ENCODE measurements at places on chromosomes 6 and 20.

DNA sequence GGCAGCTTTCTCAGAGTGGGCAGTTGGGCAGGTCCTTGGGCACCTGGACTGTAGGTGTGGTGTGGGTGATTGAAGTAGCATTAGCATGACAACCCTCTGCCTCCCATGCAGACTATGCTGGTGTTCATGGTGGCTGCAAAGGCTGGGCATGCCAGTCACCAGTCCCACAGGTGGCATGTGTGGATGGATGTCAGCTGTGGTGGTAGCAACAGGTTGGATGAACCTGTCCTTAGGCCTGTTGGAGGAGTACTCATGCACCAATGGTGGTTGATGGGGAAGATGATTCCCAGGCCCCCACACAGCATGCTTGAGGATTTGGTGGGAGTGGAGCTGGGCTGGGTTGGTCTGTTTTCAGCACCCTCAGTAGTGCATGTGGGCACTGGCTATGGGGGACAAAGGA lies 251.1 kb downstream of the PAX1 start:
- H3K27ac ChIP-seq = no peak overlapping the region
- no peaks in the 10 kb centered on the region for H3K4me1 ChIP-seq
- no peaks in the 10 kb centered on the region for H3K27me3 ChIP-seq
- DNase-seq = no peak

GRCh38 chr6:87743454-87743853 lies 41.4 kb upstream of the AKIRIN2 start:
- no peak overlapping the region for H3K4me3 ChIP-seq
- H3K4me1 ChIP-seq = peaks cover 4% of the 10 kb centered on the region
- no peak for DNase-seq
- no peaks in the 10 kb centered on the region for H3K36me3 ChIP-seq
- no peaks in the 10 kb centered on the region for H3K27me3 ChIP-seq
- H3K27ac ChIP-seq = no peak overlapping the region

GRCh38 chr6:35895560-35895959 lies 25.3 kb downstream of the SRPK1 start:
- no peak overlapping the region for H3K27ac ChIP-seq
- H3K4me3 ChIP-seq = no peak overlapping the region
- DNase-seq = no peak
- H3K27me3 ChIP-seq = no peaks in the 10 kb centered on the region
- no peaks in the 10 kb centered on the region for H3K36me3 ChIP-seq

GRCh38 chr6:161477876-161478425 lies 204.1 kb upstream of the AGPAT4 start:
- no peak overlapping the region for H3K4me3 ChIP-seq
- H3K27ac ChIP-seq = no peak overlapping the region
- DNase-seq = no peak
- no peaks in the 10 kb centered on the region for H3K36me3 ChIP-seq
- no peaks in the 10 kb centered on the region for H3K4me1 ChIP-seq

- no peak for DNase-seq
- no peaks in the 10 kb centered on the region for H3K36me3 ChIP-seq
- H3K4me1 ChIP-seq = no peaks in the 10 kb centered on the region
- no peak overlapping the region for H3K4me3 ChIP-seq
- peaks cover 63% of the 10 kb centered on the region for H3K27me3 ChIP-seq
Observed at GRCh38 chr6:41471064-41471895, 74.9 kb upstream of the FOXP4 start.

DNA sequence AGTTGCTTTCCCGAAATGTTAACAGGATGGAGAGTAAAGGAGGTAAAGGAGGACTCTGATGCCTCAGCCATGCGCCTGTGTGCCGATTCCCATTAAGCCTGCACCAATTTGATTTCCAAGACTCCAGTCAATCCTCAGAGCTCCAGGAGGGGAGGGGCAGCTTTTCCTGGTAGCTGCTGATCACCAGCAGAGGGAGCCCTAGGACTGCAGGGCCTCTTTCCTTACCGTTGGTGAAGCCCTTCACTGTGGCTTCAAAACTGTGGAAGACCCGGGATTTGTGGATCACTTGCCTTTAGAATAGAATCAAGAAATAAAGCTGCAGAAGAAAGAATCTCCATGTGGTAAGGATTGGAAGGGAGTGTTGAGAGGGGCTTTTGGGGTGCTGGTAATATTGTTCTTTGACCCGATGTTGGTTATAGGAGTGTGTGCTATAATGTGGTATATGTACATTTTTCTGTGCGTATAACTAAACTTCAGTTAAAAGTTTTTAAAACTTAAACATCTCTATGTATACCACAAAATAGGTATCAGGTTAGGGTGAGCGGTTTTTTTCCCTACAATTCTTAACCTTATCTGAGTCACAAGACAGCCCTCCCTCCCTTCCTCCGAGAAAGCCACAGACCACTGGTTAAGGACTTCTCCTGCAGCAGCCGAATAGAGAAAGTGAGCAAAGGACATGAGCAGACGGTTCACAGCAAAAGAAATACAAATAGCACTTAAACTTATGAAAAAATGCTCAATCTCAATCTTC lies 6.9 kb upstream of the OSER1 start:
- peak; percentile 46 for DNase-seq
- no peaks in the 10 kb centered on the region for H3K27me3 ChIP-seq
- no peaks in the 10 kb centered on the region for H3K36me3 ChIP-seq

DNA sequence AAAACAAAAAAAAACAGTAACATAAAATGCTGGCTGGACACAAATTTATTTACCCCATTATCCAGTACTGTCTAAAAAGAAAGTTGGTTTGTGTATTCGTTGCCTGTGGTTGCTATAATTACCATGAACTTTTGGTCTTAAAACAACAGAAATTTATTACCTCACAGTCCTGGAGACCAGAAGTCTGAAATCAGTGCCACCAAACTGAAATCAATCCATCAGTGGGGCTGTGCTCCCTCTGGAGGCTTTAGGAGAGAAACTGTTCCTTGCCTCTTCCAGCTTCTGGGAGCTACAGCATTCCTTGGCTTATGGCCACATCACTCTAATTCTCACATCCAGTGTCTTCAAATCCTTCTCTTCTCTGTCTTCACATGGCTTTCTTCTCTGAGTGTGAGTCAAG lies 79.4 kb downstream of the SNX5 start:
- H3K27me3 ChIP-seq = no peaks in the 10 kb centered on the region
- H3K4me3 ChIP-seq = no peak overlapping the region
- H3K36me3 ChIP-seq = no peaks in the 10 kb centered on the region
- peaks cover 14% of the 10 kb centered on the region for H3K4me1 ChIP-seq

GRCh38 chr6:15736297-15736696 lies 73.5 kb upstream of the DTNBP1 start:
- H3K4me1 ChIP-seq = peaks cover 6% of the 10 kb centered on the region
- H3K27me3 ChIP-seq = no peaks in the 10 kb centered on the region
- H3K4me3 ChIP-seq = no peak overlapping the region
- no peak overlapping the region for H3K27ac ChIP-seq
- no peaks in the 10 kb centered on the region for H3K36me3 ChIP-seq

GRCh38 chr6:123931928-123932327 lies 128.3 kb downstream of the NKAIN2 start:
- H3K36me3 ChIP-seq = no peaks in the 10 kb centered on the region
- H3K27me3 ChIP-seq = no peaks in the 10 kb centered on the region
- no peak for DNase-seq
- H3K27ac ChIP-seq = no peak overlapping the region

DNA sequence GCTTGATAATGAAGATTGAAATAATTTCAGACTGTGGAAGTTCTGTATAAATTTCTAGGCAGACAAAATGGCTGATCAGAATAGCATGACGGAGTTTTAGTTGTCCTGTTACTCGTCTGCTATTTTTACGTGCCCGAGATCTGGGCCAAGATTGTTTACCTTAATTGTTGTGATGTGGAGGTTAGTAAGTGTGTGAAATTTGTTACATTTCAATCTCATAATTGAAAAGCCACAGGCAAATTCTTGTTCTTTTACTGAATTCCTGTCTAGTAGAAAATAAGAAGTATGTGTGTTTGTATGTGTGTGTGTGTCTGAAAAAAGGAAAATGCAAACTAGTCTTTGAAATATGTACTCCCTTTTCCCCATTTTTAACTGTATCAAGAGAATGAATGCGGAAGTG lies 115.2 kb downstream of the UTRN start:
- DNase-seq = no peak
- no peak overlapping the region for H3K4me3 ChIP-seq
- no peaks in the 10 kb centered on the region for H3K27me3 ChIP-seq
- no peak overlapping the region for H3K27ac ChIP-seq
- no peaks in the 10 kb centered on the region for H3K4me1 ChIP-seq

- H3K27me3 ChIP-seq = no peaks in the 10 kb centered on the region
- H3K4me1 ChIP-seq = peaks cover 5% of the 10 kb centered on the region
- no peak overlapping the region for H3K27ac ChIP-seq
- DNase-seq = no peak
Observed at GRCh38 chr20:41783423-41784208, 165.4 kb upstream of the CHD6 start.

DNA sequence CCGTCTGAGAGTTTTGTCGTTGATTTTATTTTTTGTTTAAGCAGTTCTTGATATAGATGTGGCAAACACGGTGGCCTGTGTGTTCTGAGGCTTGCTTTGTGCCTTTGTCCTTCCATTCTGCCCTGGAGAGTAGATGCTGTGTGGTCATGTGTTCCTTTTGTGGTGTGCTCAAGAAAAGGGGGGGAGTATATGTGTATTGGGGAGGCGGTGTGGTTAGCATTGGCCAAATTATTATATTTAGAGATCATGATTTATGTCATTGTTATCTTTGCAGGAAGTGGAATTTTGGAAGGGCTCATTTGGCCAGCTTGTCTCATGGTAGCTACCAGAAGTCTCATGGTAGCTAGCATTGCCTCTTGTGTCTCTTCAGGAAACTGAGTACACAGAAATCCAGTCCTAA lies 16.4 kb downstream of the RREB1 start:
- no peak overlapping the region for H3K27ac ChIP-seq
- DNase-seq = no peak
- H3K4me3 ChIP-seq = no peak overlapping the region
- H3K36me3 ChIP-seq = no peaks in the 10 kb centered on the region

GRCh38 chr6:70375166-70375565 lies 38.1 kb upstream of the FAM135A start:
- peaks cover 7% of the 10 kb centered on the region for H3K27me3 ChIP-seq
- H3K4me1 ChIP-seq = no peaks in the 10 kb centered on the region
- DNase-seq = no peak
- H3K4me3 ChIP-seq = no peak overlapping the region
- H3K27ac ChIP-seq = no peak overlapping the region
- no peaks in the 10 kb centered on the region for H3K36me3 ChIP-seq

DNA sequence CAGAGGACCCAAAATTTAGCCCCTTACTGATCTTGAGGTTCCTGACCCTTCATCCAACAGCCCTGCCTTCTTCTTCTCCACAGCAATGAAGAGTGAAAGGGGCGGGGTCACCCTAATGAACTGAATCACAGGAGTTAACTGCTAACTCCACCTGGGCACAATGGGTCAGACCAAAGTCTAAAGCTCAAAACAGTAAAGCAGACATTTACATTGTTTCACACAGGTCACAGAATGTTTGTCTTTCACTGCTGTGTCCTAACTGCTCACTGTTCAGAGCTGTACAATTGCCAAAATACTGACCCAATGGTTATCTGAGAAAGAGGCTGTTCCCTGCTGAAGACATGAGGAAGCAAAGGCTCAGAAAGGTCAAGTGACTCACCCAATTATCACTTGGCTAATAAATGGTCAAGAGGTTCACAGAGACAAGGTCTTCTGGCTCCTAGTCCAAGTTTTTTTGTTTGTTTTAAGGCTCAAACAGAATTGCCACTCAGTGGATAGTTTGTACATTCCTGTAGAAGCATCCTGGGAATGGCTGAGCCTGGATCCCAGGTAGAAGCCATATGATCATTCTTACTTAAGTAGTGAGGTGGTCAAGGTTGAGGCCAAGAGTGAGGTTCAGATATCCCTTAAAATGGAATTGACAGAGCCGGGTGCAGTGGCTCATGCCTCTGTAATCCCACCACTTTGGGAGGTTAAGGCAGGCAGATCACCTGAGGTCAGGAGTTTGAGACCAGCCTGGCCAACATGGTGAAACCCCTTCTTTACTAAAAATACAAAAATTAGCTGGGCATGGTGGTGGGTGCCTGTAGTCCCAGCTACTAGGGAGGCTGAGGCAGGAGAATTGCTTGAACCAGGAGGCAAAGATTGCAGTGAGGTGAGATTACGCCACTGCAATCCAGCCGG lies 35.1 kb upstream of the FAM83C start:
- H3K27ac ChIP-seq = no peak overlapping the region
- no peaks in the 10 kb centered on the region for H3K27me3 ChIP-seq
- H3K4me1 ChIP-seq = no peaks in the 10 kb centered on the region
- H3K36me3 ChIP-seq = no peaks in the 10 kb centered on the region

GRCh38 chr6:137876547-137876946 lies 9.5 kb downstream of the TNFAIP3 start:
- H3K27me3 ChIP-seq = no peaks in the 10 kb centered on the region
- H3K4me3 ChIP-seq = no peak overlapping the region
- H3K27ac ChIP-seq = no peak overlapping the region
- DNase-seq = no peak
- H3K4me1 ChIP-seq = peaks cover 64% of the 10 kb centered on the region
- peaks cover 81% of the 10 kb centered on the region for H3K36me3 ChIP-seq

- H3K27me3 ChIP-seq = no peaks in the 10 kb centered on the region
- no peak overlapping the region for H3K4me3 ChIP-seq
- no peaks in the 10 kb centered on the region for H3K4me1 ChIP-seq
- no peaks in the 10 kb centered on the region for H3K36me3 ChIP-seq
- DNase-seq = peak; percentile 10
Observed at GRCh38 chr20:13458860-13459451, 179.8 kb downstream of the TASP1 start.

- H3K27me3 ChIP-seq = no peaks in the 10 kb centered on the region
- H3K27ac ChIP-seq = no peak overlapping the region
- no peaks in the 10 kb centered on the region for H3K4me1 ChIP-seq
- no peaks in the 10 kb centered on the region for H3K36me3 ChIP-seq
Observed at GRCh38 chr6:107275330-107275865, 160.1 kb upstream of the BEND3 start.

GRCh38 chr20:37382482-37383120 lies 36.7 kb downstream of the SRC start:
- no peaks in the 10 kb centered on the region for H3K36me3 ChIP-seq
- H3K4me3 ChIP-seq = no peak overlapping the region
- 0 out of 2 replicates have a peak, but pooled peaks cover 3% of the 10 kb centered on the region for H3K4me1 ChIP-seq
- H3K27ac ChIP-seq = no peak overlapping the region

DNA sequence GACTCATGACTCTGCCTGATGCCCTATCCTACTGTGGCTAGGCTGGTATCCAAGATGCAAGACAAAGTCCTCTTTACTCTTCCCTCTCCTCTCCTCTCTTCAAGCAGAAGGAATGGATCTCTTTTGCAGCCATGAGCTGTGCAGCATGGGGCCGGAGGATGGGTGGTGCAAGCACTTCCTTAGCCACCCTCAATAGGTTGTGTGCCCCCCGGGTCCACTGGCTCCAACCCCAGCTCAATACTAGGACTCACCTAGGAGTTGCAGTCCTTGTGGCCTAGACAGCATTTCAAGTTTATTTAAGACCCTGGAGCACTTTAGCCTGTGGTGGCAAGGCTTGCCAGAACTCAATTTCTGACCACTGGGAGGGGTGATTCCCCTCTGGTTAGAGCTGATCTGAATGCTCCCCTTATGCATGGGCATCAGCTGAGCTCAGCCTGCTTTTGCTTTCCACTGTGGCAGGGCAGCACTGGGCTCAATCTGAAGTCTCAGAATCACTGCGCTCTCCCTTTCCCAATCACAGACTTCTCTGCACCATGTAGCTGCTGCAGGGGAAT lies 29.0 kb upstream of the GRM4 start:
- no peak overlapping the region for H3K4me3 ChIP-seq
- DNase-seq = no peak
- no peak overlapping the region for H3K27ac ChIP-seq
- no peaks in the 10 kb centered on the region for H3K36me3 ChIP-seq

Data from MM.1S (cell line).